ENCODE measurements at places on chromosomes 6 and 20. TPM values are rescaled to one million over a fixed set of nuclear protein-coding genes. Genes with fewer than 3 reads are reported as not detected.

IFT52 gene
- polyA plus RNA-seq, result 22.3 TPM

DNA sequence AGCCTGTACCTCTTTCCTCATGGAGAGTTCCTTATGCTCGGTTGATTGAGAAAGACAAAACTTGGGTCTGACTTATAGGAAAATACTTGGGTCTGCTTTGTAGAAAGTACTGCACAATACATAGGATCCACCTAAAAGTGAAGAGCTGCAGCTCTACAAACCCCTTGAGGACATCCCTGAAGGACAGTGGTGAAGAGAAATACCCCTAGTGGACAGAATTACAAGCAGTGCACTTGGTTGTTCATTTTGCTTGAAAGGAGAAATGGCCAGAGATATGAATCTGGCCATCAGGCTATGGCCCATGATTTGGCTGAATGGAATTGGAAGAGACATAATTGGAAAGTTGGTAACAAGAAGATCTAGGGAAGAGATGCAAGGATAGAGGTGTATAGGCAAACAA is 8.3 kb downstream of the CD24 start:
- no peak for DNase-seq

DNA sequence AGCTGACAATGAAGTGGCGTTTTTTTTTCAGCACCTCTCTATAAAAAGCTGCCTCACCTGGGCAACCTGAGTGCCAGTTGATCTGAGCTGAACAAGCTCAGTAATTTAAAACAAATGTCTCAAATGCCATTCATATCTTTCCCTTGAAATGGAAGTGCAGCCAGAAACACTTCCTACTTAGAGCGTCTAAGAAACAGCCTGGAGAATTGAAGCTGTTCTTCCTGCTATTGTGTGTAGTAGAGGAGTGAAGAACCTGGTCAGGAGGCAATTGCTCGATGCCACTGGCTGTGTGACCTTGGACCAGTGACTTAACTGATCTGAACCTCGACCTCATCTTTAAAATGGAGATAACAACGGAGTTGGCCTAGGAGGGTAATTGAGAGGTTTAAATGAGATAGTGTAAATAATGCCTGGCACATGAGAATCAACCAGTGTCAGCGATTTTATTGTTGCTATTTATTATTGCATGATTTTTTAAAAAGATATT is 95.4 kb upstream of the FOXQ1 start:
- DNase-seq, result no peak

GRCh38 chr6:129105793-129106192 is 222.9 kb downstream of the LAMA2 start:
- no peak for DNase-seq

CGA gene
- 5.0 TPM for polyA plus RNA-seq
